Smooth muscle cell of the pulmonary artery (primary cell): ENCODE measurements at places on chromosomes 11 and 22. TPM values are rescaled to one million over a fixed set of nuclear protein-coding genes. Genes with fewer than 3 reads are reported as not detected.

The IFITM10 gene
- 1.9 and 2.7 TPM in 2 replicates for total RNA-seq

The VPREB3 gene
- not detected in 2 replicates for total RNA-seq

The NAT10 gene
- 23.2 and 24.9 TPM in 2 replicates for total RNA-seq

The MMP1 gene
- total RNA-seq, result 746 and 915 TPM in 2 replicates

The LUZP2 gene
- total RNA-seq, result 0.07 and 0.26 TPM in 2 replicates

The GRM5 gene
- total RNA-seq, result under 0.01 and 0.10 TPM in 2 replicates

The OR10A6 gene
- 0.03 TPM in 1 of 2 replicates, not detected in the other for total RNA-seq

The TRIM49D2 gene
- not detected in 2 replicates for total RNA-seq

The TRPC6 gene
- total RNA-seq, result 0.89 and 16.9 TPM in 2 replicates

The SLC22A12 gene
- not detected in 2 replicates for total RNA-seq

The TECTA gene
- 0.43 and 0.46 TPM in 2 replicates for total RNA-seq
